GM20000 (cell line): ENCODE measurements at places on chromosomes 3 and 15.

- no peak for DNase-seq
Observed at GRCh38 chr3:106261915-106262683, 393.3 kb upstream of the CBLB start.

- no peak for DNase-seq
Observed at GRCh38 chr3:13017361-13018042, 55.7 kb downstream of the IQSEC1 start.

GRCh38 chr3:31614162-31614921 lies 81.6 kb downstream of the STT3B start:
- no peak for DNase-seq

GRCh38 chr3:64327100-64327804 lies 102.0 kb upstream of the PRICKLE2 start:
- no peak for DNase-seq

DNA sequence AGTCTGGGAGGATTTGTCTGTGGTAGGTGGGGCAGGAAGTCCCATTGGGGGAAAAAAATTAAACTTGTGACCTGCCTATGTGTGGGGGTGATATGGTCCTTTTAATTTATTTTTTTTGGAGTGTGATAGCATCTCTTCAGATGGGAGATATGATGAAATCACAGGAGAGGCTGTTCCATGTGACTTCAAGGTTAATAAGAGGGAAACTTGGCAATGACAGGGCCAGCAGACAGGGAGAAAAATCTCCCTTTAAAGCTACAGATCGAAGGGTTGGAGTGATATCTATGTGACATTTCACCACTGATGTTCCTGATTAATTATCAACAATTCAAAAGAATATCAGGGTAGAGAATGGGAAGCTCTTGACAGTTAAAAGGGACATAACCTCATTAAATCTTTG lies 886.9 kb downstream of the TUSC7 start:
- no peak for DNase-seq

DNA sequence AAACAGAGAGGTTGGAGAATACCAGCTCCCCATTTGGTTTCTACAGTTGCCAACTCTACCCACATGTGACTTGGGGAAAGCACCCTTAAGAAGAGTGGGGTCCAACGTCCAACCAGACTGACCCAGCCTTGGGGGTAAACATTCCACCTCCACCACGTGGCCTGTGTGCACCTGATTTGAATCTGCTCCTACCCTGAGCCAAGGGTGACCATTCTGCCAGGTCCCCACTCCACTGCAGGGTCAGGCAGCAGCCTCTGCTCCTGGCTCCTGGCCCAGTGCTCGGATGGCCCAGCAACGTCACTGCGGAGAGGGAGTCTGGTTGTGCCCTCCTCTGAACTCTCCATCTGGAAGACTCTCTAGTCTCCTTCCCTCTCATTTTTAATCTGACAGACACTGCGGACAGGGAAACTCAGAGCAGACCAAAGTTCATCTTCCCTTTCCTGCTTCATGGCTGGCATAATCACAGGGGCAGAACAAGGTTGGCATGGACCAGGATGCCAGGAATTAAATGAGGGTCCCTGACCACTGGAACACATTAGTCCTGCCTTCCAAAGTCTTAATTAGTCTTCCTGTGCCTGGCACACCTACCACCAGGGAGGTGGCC lies 29.4 kb downstream of the FHIT start:
- DNase-seq, result no peak

GRCh38 chr3:162719684-162720341 lies 1223.2 kb downstream of the OTOL1 start:
- DNase-seq, result no peak

DNA sequence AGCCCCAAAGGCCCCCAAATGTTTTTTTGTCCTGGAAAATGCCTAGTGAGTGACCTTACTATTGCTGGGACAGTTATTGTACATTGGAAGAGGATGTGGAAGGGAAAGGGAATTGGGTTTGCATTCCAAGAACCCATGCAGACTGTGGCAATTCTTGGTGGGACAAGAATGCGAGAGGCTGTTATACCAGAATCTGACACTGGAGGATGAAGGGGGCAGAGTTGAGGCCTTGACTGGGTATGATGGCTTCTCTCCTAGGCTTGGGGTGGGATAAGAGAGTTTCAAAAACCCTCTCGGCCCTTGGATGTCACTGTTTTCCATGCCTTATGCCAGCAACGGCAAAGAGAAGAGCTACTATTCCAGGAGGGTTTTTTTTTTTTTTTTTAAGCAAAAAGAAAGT lies 25.3 kb downstream of the IL16 start:
- no peak for DNase-seq

DNA sequence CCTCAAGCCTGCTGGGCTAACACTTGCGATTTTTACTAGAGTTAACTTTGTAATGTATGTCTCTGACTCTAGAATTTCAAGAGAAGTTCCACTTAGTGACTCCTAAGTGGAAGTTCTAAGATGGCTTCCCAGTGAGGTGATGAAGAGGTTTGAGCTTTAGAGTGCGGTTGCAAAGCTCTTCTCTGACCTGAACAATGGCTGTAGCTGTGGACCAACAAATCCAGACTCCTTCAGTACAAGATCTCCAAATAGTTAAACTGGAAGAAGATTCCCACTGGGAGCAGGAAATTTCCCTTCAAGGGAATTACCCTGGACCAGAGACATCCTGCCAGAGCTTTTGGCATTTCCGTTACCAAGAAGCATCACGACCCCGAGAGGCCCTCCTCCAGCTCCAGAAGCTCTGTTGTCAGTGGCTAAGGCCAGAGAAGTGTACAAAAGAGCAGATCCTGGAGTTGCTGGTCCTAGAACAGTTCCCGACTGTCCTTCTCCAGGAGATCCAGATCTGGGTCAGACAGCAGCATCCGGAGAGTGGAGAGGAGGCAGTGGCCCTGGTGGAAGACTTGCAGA lies 22.3 kb downstream of the WDR73 start:
- no peak for DNase-seq

DNA sequence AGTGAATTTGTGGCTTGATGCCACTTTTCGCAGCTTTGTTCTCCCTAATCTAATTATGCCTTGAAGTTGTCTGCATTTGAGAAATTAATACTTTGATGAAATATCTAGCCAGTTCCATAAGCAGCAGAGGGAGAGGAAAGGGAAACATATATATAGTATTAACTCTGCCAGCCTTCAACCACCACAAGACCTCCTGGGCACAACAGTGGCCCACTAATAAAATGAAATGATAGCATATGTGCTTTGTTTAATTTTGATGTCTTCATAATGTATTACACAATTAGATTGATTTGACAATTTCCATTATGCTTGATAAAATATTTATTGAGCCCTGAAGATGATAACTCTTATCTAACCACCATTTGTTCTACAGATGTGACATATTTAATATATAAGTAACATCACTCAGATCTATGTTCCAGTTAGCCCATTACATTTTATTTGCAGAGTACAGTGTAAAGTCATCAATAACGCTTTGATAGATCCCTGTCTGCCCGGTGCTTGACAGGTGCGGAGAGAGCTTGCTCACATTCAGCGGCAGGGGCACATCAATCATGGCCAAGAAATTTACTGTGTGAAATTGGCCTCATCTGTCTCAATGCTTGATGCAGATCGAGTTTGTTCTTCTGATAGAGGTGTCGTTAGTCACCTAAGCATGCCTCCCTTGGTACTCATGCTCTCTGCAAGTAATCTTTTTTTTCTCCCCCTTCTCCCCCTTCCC lies 187.4 kb downstream of the MECOM start:
- DNase-seq, result no peak

DNA sequence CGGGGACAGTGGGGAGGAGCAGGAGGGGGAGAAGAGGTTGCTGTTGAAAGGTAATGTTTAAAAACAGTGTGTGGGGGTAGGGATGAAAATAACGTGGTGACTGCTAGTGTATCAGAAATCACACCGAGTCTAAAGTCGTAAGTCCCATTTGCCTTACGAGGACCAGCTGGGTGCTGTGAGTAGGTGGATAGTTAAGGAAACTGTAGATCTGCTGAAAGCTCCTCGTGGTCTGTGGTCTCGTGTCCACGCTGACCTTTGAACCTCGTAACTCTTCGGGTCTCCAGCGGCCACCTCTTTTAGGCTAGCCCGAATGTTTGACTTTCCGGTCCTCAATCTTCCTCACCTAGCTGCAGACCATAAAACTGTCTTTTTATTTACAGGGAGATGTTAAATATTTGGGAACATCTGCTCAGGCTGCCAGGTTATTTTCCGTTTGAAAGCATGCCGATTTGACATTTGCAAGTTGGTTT lies 29.3 kb upstream of the ST3GAL6 start:
- peak; percentile 74 for DNase-seq

- DNase-seq, result no peak
Observed at GRCh38 chr3:170740726-170741591, 129.0 kb downstream of the RPL22L1 start.

GRCh38 chr3:123511726-123512125 lies 62.8 kb upstream of the ADCY5 start:
- no peak for DNase-seq

DNA sequence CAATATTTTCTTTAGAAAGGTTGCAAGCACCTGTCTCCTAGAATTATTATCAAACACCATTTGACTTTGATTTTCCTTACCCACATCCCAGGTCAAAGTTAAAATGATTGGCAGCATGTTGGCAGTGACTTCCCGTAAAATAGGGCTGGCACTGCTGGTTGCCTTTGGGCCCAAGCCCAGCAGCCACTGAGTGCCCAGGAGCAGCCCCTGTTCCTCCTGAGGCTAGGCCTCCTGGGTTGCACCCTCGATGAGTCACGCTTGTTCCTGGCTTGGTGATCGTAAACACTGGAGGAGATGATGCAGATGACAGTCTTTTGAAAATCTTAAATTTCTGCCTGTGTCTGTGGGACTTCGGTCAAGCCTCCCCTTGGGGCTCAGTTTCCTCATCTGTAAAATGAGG lies 290.0 kb downstream of the TLE3 start:
- DNase-seq, result no peak

DNA sequence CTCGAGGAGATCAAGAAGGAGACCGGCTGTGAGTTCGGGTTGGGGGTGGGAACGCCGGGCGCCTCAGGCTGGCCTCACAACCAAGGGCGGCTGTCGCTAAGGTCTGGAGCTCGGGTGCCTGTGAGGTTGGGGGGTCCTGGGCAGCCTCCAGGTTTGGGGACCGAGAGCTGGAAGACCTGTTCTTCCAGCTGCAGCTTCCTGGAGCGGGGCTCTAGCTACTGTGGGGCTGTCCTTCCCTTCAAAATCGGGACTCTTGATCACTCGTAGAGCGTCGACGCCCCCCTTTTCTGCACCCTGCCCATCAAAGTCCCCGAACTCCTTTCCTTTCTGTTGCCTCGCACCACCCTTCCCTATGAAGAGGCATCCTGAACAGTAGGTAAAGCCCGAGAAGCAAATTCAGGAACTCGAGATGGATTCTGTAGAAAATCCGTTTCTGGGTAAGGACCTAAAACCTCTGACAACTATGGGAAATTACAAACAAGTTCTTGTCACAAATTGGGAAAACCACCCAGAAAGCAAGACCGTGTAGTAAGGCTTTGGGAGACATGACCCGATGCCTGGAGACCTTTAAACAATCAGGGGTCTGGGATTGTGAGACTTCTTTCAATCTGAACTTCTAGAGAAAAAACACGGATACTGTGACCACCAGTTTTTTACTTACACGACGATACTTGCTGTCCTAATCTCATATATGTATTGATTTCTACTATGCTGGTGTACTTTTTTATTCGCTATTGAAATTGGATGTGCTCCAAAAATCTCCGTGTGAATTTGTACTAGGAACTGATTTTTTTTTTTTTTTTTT lies 556 bp downstream of the CHP1 start:
- no peak for DNase-seq

DNA sequence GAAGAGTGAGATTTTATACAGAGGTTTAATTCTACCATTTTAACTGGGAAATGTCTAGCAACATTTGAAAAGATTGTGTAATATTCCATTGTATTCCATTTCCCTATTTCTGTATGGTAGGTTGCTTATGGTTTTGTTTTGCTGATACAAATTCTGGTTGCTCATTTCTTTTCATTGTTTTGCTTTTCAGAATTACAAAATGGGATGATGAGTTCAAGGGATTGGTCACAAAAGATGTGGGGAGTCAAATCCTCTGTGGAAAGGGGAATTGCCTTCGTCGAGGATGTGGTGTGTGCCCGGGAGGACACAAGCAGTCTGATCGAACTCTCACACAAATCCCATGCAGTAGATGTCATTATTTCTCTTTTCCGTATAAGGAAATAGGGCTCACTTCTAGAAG lies 18.3 kb downstream of the SLCO3A1 start:
- no peak for DNase-seq

DNA sequence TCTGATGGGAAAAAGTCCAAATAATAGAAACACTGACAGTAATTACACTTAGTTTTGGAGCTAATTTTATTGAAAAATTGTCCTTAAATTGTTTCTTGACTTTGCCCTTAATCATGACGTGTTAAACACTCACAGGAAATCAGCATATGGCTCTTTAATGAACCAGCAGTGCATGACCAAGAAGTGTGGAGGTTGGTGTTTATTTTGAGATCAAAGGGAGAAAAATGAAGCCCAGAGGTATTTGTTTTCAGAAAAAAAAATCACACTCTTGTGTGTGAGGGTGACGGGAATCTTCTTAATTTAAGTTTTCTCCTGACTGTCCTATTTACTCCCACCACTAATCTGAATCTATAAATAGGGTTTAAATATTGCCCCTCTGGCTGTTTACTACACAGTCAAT lies 28.8 kb upstream of the SYNM start:
- DNase-seq, result no peak

GRCh38 chr15:42172475-42172874 lies 16.0 kb upstream of the PLA2G4F start:
- DNase-seq, result no peak

DNA sequence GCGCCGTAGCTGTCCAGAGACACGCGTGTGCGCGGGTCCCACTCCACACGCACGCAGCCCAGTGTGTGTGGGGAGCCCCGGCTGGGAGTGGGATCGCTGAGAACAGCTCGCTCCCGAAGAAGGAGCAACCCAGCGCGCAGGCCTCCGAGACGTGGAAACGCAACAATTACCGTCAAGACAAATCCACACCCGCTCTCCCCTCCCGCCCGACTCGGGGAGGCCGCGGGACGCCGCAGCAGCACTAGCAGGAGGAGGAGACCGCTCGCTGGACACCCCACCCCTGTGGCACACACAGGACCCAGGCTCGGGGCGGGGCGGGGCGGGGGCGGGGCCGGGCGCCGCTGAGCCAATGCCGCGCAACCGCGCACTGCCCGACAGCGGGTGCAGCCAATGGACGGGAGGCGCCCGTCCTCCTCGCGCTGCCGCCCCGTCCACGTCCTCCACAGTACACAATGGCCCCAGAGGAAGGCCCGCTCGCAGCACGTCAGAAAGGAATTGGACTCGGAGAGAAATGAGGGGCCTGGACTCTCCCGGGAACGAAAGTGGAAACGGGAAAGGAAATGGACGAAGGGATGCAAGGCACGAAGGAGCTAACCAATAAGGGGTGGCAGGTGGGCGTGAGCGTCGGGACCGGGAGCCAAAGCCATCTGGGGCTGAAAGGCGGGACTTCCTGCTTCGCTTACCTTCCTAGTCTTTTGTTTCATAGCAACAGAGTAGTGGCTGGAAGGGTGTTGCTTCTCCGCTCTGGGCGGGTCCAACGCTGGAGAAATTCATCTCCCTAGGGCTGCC lies at the start of gene CBLB:
CBLB (minus strand) TSS at position 271 of the 789 bp plus-strand sequence. CDS start 1,435 bp downstream, outside the sequence.
- peak; percentile 92 for DNase-seq

DNA sequence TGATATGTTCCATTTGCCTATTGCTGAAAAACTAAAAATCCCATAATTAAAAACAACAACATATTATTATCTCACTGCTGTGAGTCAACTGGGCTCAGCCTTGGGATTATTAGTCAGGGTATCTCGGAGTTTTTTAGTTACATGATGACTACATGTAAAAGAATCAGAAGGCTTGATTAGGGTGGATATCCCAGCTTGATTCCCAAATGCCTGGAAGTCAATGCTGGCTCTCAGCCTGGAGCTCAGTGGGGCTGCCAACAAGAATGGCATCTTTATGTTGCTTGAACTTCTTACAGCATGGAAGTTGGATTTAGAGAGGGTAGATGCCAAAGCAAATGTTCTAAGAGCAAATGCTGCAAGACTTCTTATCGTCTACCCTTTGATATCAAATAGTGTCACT lies 278.5 kb downstream of the PLOD2 start:
- no peak for DNase-seq
